ENCODE measurements at places on chromosomes 6 and 20.
A peak's percentile ranks its signal among the peaks of the same experiment; 100 is the strongest.

- DNase-seq = no peak
Observed at GRCh38 chr6:26152226-26153101, 65.2 kb downstream of the HFE start.

GRCh38 chr6:106372838-106373501 lies 12.5 kb downstream of the CRYBG1 start:
- no peak for DNase-seq

GRCh38 chr6:147738516-147739162 lies 230.1 kb downstream of the SAMD5 start:
- DNase-seq = no peak

DNA sequence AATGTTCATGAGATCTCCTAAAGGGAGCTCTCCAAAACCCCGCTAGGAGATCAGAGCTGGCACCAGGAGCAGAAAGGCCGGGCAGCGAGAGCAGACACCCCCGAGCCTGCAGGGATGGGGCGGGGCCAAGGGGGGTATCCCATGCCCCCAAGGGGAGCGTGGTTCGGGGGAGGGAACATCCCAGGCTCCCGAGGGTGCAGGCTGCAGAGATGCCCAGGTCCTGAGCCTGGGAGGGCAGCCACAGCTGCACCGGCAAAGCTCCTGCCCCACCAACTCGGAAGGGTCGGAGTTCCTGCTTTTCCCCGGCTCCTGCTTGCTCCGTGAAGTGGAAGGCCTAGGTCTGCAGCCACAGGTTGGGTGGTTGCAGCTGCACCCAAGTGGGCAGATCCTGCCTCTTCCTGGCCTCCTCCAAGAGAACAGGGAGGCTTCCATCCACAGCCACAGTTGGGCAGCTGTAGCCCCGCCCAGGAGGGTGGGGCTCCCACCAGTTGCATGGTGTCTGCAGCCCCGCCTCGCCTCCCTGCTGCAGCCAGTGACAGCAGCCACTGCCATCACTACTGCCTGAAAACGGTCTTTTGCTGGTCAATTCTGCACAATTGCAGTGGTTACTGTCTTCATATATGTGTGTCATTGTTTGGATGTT lies 13.4 kb upstream of the GMNN start:
- DNase-seq = peak; percentile 34

DNA sequence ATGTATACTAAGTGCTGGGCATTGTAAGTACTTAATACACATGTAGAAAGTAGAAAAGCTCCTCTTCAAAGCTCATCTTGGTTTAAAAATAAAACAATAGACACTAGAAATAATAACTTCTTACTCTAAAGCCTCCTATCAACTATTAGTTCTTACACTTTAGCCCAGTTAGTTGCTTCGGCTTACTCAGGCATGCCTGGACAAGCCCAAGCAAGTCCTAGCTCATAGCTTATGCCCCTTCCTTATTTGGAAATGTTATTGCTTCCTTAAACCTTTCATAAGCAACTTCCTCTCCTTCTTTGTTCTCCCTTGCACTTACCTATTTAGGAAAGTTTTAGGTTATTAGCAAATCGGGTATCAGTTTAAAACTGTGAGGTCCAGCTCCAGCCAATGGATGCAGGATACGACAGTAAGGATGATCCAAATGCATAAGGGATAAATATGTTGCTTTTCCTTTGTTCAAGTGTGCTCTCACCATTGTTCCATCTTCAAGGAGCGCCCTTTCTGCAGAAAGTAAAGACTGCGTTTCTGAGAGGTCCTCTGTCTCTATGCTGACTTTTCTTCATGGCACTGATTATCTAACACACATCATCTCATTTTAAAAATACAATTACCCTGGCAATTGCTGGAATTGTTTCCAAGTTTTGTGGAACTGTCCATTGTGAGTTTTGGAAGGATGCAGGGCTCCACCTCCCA lies 12.3 kb downstream of the TMEM30A start:
- no peak for DNase-seq

- no peak for DNase-seq
Observed at GRCh38 chr20:19249106-19249879, 36.9 kb downstream of the SLC24A3 start.

- DNase-seq = no peak
Observed at GRCh38 chr6:142408409-142408808, 106.6 kb downstream of the ADGRG6 start.

All from stimulated activated CD8-positive, alpha-beta memory T cell treated with anti-CD3 and anti-CD28 coated beads, Interleukin-4, amount 100 ng/mL, for 48 hours (primary cell).